ENCODE measurements at places on chromosomes 16 and 17.
A peak's percentile ranks its signal among the peaks of the same experiment; 100 is the strongest.

GRCh38 chr17:39195568-39196160 lies 1.8 kb downstream of the CACNB1 start:
- DNase-seq = no peak

- DNase-seq = no peak
Observed at GRCh38 chr17:28746611-28747050, 2.8 kb downstream of the TRAF4 start.

- DNase-seq = no peak
Observed at GRCh38 chr16:27929818-27930217, 133.7 kb downstream of the GSG1L start.

GRCh38 chr17:78289004-78289403 lies 57.6 kb downstream of the TMEM235 start:
- DNase-seq = no peak

DNA sequence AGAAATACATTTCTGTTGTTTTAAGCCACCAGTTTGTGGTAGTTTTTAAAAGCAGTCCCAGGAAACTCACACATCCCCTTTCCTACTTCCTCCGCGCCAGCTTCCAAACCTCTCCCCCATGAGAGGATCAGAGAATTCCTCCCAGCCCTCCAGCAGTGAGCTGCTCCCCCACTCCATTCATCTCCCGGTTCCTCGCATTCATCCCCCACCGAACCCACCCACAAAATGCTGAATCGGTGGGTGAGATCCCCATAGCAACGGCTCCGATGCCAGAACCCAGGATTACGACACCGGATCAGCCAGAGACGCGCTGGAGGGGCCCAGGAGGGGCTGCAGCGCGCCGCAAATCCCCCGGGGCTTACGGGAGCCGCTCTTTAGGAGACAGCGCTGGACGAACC lies 251.4 kb upstream of the RPL38 start:
- DNase-seq = peak; percentile 28

GRCh38 chr16:50731130-50731988 lies 10.5 kb upstream of the CYLD start:
- DNase-seq = no peak

DNA sequence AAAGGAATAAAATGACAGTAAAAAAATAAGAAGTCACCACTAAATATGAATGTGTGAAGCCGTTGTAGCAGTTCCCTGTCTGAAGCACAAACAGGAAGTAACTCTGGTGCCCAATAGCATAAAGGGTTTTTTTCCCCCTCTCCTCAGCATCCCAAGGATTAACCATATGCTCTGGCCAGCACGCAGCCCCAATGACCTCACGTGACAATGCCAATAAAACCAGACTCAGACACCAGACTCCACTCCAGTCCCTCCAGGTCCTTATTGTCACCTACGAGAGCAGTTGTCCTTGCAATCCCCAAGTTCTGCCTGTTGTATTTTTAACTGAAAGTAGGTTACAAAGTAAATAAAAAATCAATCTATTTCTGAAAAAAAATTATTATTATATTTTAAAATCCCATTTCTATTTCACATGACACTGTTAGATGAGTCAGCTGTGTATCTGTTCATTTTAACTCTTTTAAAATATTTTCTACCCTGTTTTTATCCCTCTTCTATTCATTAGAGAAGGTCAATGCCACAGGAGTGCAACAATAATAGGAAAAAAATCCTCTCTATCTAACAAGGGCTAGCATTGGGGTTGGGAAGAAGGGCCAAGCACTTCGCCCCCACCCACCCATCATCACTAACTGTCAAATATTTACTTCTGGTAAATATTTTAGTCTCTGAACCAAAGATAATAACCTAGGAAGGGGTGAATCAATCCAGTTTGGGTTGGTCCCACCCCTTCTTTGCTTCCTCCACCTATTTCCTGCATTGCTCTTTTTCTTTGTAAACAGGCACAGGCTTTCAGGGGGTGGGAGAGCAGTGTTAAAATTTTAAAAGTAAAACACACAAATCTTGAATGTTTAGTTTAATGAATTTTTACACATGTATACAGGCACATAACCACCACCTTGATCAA lies 6.6 kb downstream of the PRAC1 start:
- no peak for DNase-seq

DNA sequence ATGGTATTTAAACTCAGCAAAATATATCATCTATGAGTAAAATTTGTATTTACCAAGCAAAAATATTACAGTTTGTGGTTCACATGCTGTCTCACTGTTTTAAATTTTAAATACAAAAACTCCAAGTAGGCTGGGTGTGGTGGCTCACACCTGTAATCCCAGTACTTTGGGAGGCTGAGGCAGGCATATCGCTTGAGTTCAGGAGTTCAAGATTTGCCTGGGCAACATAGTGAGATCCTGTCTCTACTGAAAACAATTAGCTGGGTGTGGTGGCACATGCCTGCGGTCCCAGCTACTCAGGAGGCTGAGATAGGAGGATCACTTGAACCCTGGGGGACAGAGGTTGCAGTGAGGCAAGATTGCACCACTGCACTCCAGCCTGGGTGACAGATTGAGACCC lies 37.3 kb downstream of the MAPT start:
- no peak for DNase-seq

DNA sequence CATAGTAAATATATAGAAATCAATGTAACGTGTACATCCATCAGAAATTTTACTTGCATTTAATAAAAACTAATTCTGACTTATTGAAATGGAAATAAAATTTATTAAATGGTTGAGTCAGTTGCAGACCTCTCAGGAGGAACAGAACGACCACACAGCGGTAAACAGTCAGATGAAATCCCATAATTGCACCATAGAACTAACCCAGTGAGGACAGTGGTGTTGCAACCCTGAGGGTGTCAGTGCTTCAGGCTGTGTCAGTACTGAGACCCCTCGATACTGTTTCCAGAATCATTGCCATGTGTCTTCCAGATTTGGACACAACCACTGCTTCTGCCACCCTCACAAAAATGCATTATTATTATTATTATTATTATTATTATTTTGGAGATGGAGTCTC lies 29.0 kb upstream of the SSTR2 start:
- no peak for DNase-seq

DNA sequence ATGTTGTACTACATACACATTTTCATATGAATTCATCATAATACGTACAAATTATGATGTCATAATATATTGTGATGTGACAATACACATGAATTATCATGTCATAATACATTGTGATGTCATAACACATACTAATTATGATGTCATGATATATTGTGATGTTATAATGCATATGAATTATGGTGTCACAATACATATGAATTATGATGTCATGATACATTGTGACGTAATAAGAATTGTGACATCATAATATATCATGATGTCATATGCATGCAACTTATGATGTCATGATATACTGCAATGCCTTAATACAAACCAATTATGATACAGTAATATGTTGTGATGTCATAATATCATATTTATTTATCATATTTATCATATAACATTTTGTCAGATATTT lies 2074.3 kb downstream of the TP53TG3F start:
- no peak for DNase-seq

- DNase-seq = peak; percentile 76
Observed at GRCh38 chr17:66755101-66755943, 79.6 kb upstream of the CACNG5 start.

DNA sequence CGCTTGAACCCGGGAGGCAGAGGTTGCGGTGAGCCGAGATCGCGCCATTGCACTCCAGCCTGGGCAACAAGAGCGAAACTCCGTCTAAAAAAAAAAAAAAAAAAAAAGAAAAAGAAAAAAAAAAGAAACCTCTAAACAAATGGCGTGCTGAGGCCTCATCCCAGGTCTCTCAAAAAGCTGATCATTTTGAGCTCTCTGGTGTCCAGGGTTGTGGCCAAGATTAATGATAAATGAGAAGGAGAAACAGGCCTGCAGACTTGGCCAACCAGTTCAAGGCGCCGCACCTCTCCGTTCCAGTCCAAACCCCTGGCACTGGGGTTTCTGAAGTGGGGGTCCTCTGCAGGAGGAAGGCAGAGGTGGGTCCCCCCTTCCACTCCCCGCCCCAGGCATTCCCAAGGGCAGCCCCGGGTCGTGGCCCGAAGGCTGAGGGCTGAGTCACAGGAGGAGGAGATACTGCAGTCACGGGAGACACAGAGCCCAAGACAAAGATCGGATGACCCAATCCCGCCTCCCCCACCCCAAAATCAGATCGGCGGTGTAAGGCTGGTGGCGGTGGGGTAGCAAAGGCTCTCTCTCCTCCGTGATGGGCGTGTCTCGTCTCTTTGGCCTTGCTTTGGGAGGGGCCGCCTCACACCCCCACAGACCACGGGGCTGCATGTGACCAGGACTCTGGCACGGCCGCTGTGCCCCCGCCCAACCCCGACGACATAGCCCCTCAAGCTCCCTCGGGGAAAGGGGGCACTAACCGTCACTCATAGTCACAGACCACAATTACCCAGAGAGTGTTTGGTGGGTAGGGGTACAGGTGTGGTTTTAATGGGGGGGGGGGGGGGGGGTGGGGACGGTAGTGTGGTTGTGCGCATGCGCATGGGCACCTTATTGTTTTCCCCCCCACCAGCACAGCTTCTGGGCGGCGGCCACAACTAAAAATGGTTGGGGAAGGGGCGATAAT lies 1.1 kb downstream of the VAT1 start:
- peak; percentile 49 for DNase-seq

GRCh38 chr16:79209308-79209707 lies 391.2 kb downstream of the MAF start:
- no peak for DNase-seq

- DNase-seq = peak; percentile 77
Observed at GRCh38 chr17:41811549-41812380, at the start of gene P3H4. Gene P3H4, minus strand, starts transcription at chr17:41811949. Its CDS starts 34 bp downstream, at chr17:41811915.

DNA sequence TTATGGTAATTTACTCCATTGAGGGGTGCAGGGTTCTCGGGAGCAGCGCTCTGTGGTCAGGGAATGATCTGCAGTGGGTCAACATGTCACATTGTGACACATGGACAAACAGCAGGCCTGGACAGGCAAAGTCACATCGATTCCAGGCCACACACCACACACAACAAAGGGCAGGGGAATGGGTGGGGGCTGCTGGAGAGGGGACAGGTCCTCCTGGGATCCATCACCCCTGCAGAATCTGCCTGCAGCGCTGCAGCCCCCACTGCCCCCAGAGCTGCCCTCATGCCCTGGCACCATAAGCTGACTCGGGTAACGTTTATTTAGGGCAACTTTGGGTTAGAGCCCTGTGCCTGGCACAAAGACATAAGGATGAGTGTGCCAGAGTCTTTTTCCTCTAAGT lies 9.1 kb downstream of the PEMT start:
- no peak for DNase-seq

GRCh38 chr17:71084219-71084618 lies 914.9 kb downstream of the KCNJ2 start:
- no peak for DNase-seq

- no peak for DNase-seq
Observed at GRCh38 chr17:80908211-80908610, 83.4 kb upstream of the CHMP6 start.

GRCh38 chr16:62272035-62272434 lies 235.8 kb upstream of the CDH8 start:
- DNase-seq = no peak

DNA sequence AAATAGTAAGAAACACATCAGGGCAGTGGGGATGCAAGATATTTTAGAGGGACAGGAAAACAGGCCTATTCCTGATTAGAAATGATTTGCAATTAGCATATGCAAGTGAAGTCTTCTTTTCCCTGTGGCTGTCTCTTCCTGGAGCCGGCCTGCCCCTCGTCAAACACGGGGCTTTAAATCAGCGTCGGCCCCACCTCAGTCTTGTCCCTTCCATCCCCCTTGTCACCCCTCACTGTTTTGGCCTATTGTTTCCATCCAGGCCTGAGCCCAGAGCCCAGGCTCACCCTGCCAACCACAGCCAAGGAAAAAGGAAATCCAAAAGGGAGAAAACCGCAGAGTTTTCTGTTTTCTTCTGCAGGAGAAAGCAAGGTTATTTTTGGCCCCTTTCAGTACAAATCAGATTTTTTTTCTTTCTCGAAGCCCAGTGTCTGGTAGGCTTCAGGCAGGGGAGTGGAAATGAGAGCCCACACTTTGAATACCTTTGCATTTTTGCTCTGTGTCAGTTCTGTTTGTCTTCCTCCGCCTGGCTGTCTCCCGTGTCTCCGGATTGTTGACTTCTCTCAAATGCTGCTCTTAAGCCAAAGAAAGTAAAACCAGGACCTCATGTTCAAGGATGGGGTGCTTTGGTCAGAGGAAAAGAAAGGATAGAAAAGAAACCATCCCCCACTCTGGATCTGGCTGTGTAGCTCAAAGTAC lies 399.9 kb upstream of the CDH11 start:
- no peak for DNase-seq

- DNase-seq = no peak
Observed at GRCh38 chr17:61457226-61457983, 5.2 kb downstream of the TBX4 start.

- no peak for DNase-seq
Observed at GRCh38 chr16:58128711-58129096, 477 bp downstream of the CFAP20 start.

DNA sequence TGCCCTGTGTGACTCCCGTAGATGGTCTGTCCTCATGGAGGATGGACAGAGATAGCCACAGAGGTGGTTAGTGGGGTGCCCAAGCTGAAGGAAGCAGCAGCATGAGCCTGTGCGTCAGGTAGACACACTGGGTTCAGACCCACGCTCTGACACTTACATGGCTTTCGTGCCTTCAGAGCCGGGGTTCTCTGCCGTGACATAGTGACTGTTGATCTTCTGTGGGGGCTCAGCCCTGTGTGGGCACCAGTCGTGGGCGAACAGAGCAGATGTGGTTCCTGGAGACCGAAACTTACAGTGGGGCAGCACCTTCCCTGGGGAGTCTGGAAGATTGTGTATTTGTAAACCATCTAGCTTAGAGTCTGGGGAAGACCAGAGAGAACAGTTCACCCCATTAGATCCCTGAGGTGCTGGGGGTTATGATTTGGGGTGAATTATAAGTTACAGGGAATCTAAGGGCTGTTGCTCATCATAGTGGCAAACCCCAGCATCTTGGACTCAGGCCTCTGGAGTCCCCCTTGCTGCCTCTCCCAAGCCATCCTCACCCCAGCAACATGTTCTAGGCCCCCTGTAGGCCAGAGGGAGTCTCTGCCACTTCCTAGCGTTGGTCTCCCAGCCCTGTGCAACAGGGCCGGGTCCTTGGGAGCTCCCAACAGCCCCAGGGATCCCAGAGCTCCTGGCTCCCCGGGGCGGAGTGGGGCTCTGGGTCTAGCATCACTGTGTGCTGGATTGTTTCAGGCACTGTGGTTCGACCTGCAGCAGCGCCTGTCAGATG lies 28.6 kb downstream of the NECAB2 start:
- DNase-seq = no peak

DNA sequence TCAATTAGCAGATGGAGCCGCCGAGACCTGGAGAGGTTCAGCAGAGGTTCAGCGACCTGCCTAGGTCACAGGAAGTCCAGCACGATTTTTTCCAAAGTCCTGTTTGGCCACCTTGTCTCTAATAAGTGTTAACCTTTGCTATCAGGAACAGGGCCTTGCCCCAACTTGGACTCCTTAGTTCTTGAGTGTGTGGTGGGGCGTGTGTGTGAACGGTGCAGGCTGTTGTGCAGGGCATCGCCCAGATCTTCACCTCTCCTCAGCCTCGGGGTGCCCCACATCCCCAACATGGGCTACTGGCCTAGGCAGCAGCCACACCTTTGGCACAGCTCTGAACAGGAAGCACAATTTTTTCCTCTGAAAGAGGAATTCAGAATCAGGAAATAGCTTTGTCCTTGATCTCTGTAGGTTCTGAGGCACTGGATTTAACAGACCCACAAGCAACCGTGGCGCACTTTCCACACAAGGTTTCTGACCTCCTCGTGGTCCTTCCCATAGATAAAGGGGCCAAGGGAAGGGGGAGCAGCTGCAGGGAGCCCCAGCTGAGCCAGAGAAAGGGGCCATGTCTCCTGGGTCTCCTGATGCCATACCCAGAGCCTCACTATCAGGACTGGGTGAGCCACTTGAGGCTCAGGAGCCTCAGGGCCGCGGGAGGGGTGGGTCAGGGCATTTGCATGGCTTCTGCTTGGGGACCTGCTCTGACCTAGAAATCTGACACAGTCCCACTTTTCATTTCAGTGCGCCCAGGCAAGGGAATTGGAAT lies 10.4 kb downstream of the MPRIP start:
- DNase-seq = no peak

Measured in NCI-H2227 treated with DMSO at 0.1 percent for 48 hours (cell line).